ENCODE measurements at places on chromosomes 2 and 18.
A peak's percentile ranks its signal among the peaks of the same experiment; 100 is the strongest.

DNA sequence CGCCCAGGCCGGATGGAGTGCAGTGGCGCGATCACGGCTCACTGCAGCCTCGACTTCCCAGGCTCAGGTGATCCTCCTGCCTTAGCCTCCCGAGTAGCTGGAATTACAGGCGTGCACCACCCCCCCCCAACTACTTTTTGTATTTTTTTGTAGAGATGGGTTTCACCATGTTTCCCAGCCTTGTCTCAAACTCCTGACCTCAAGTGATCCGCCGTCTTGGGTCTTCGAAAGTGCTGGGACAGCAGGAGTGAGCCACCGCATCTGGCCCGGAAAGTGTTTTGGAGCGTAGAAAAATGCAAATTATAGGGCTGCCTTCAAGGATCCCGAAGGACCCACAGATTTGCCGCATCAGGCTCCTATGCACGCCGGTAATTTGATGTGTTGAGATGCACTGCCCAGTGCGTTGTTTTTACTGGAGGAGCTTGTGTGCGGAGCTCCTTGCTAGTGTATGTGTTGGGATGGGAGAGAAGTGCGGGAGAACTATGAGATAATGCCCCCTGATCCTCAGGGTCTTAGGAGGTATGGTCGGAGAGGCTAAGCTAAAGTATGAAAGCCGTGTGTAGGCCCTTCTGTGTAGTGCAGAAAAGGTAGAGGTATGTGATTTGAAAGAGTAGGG is 1.2 kb upstream of the CLASP1 start:
- H3K4me1 ChIP-seq, result peaks cover 4% of the 10 kb centered on the region
- peak overlapping the region; percentile 86 for H3K4me3 ChIP-seq
- peak; percentile 20 for DNase-seq
- H3K27me3 ChIP-seq, result no peaks in the 10 kb centered on the region

DNA sequence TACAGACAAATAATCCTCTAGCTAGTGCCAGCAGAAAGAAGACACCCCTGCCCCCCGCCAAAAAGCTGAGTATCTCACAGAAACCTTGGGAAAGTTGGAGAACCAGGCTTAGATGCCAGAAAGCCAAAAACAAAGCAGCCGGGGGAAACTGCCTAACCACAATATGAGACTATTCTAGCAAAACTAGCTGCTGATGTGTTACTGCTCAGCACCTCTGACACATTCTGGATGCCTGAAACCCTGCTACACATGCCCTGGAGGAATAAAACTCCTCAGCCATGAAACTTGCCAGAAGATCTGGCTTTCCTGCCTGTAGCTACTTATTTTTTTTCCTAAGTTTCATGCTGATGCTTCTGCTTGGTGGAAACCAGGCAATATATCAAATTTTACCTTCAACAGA is 122.7 kb upstream of the GCFC2 start:
- no peak for DNase-seq
- no peak overlapping the region for H3K27ac ChIP-seq

GRCh38 chr2:95354925-95355324 is 47.6 kb upstream of the FAHD2A start:
- no peak overlapping the region for H3K4me3 ChIP-seq
- H3K27ac ChIP-seq, result no peak overlapping the region
- no peaks in the 10 kb centered on the region for H3K27me3 ChIP-seq
- no peaks in the 10 kb centered on the region for H3K4me1 ChIP-seq

- H3K36me3 ChIP-seq, result no peaks in the 10 kb centered on the region
- peak; percentile 43 for DNase-seq
- H3K27ac ChIP-seq, result no peak within 1 kb of the TSS
- H3K4me3 ChIP-seq, result peak within 1 kb of the TSS; percentile 33
Observed at GRCh38 chr2:214410918-214411554, at the start of gene VWC2L. TSS of gene VWC2L (plus strand) at chr2:214411054. CDS start at chr2:214414194, 3,140 bp downstream.

DNA sequence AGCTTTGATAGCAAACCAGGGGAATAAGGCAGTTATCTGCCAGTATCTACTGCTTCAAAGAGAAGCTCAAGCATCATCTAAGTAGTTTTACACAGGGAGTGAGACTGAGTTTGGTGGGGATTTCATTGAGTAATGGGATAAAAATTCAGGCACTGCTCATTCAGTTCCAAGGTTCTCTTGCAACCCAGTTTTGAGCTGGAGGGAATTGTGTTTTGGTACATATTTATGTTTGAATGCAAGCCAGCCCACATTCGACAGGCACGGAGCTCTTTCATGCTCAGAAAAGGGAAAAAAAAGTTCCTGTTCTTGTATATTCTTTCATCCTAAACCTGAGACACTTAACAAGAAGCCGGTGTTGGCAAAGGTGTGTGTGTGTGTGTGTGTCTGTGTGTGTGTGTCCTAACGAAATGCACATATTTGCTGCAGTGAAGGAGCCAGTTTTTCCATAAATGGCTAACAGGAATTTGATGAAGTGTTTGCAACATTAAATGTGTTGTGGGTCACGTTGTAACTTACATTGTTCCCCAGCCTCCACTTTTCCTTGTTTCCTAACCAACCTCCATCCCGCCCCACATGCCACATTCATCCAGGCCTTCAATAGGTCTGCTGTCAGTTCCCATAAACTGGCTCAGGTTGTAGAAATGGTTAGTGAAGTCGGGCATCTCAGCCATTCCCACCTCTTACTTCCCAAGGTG is 311.1 kb downstream of the TXNL1 start:
- no peak overlapping the region for H3K27ac ChIP-seq
- no peaks in the 10 kb centered on the region for H3K27me3 ChIP-seq
- no peaks in the 10 kb centered on the region for H3K36me3 ChIP-seq
- no peak overlapping the region for H3K4me3 ChIP-seq
- DNase-seq, result no peak

DNA sequence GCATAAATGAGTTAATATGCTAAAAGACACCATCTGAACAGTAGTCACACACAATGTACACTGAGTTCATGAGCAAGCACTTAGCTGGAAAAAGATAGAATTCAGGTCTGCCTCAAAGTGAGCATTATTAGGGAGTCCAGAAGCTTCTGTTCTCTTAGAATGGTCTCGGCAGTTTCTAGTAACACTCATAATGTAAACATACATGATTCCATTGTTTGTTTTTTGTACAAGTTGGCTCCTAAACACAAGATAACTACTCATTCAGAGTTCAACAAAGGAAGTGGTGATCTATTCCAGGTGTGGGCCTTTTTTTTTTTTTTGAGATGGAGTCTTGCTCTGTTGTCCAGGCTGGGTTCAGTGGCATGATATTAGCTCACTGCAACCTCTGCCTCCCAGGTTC is 66.2 kb downstream of the ESCO1 start:
- no peak overlapping the region for H3K4me3 ChIP-seq
- H3K36me3 ChIP-seq, result peaks cover 40% of the 10 kb centered on the region
- DNase-seq, result no peak

GRCh38 chr2:10289891-10290290 is 12.8 kb upstream of the HPCAL1 start:
- H3K4me3 ChIP-seq, result no peak overlapping the region
- H3K27me3 ChIP-seq, result no peaks in the 10 kb centered on the region
- DNase-seq, result no peak
- peak overlapping the region; percentile 13 for H3K27ac ChIP-seq
- H3K36me3 ChIP-seq, result no peaks in the 10 kb centered on the region

DNA sequence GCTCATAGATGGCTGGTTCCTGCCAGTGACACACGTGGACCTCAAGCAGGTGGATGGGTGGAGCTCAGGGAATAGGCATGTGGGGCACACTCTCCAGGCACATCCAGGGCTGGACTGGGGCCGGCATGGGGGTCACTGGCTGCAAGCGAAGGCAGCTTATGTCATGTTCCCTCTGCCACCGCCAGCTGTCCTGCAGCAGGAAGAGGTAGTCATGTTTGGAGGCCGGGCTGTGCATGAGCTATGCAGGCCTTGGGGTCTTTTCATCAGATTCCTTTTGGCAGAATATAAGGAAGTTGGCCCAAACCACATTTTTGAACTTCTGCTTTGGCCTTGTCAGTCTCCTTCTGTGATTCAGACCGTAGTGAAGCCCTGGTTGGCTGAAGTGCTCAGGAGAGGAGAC is 61.5 kb downstream of the AGAP1 start:
- no peak for DNase-seq
- H3K27ac ChIP-seq, result no peak overlapping the region
- no peaks in the 10 kb centered on the region for H3K27me3 ChIP-seq
- no peaks in the 10 kb centered on the region for H3K4me1 ChIP-seq

DNA sequence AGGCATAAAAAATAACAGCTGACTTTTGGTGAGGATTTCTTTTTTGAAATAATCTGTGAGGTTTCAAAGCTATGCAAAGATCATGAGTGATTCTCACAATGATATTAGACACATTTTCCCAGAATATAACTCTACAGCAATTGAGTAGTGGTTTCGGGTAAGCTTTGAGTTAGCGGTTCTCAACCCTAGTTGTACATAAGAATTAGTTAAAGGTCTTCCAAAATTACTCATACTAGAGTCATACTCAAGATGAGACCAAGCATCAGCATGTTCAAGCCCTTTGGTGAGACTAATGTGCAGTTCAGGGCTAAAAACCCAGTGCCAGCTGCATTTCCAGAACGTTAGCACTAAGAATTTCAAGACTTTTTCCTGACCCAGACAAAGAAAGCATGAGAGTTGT is 31.1 kb downstream of the DSG4 start:
- H3K4me1 ChIP-seq, result no peaks in the 10 kb centered on the region
- no peak for DNase-seq
- no peak overlapping the region for H3K27ac ChIP-seq
- no peak overlapping the region for H3K4me3 ChIP-seq
- peaks cover 15% of the 10 kb centered on the region for H3K27me3 ChIP-seq

DNA sequence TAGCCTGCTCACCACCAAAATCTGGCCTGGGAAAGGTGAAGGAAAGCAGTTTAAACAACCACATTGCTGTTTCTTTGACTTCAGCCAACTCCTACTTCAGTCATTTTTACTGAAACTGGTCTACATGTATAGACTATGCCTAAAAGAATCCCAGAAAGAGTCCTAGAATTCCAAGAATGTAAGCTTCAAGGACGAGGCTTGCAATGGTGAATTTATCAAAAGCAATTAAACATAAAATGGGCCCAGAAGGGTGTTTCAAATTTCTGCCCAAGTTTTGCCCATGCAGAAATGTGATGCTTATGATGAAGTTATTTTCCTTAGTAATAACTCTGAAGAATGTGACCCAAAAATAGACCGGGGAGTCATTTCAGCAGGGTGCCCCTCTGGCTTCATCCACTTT is 16.6 kb downstream of the EN1 start:
- H3K36me3 ChIP-seq, result no peaks in the 10 kb centered on the region
- DNase-seq, result no peak
- H3K27me3 ChIP-seq, result peaks cover 73% of the 10 kb centered on the region
- H3K4me1 ChIP-seq, result no peaks in the 10 kb centered on the region
- H3K4me3 ChIP-seq, result no peak overlapping the region
- no peak overlapping the region for H3K27ac ChIP-seq

DNA sequence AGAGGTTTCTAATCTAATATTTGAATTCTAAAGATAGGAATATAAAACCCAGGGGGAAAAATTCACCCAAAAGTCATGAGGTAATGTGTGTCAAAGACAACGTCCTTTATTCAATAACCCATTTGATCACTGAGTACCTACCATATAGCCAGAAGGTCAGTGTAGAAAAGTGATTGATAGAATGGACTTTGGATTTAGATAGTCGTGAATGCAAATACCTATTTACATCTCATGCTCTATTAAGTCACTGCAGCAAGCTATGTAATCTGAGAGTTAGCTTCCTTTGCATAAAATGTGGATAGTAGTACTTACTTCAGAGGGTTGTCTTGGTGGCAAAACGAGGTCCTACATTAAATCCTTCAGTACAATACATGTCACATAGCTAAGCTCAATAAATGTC is 27.8 kb upstream of the TRIB2 start:
- no peak for DNase-seq
- H3K4me1 ChIP-seq, result no peaks in the 10 kb centered on the region
- no peaks in the 10 kb centered on the region for H3K36me3 ChIP-seq
- no peaks in the 10 kb centered on the region for H3K27me3 ChIP-seq

DNA sequence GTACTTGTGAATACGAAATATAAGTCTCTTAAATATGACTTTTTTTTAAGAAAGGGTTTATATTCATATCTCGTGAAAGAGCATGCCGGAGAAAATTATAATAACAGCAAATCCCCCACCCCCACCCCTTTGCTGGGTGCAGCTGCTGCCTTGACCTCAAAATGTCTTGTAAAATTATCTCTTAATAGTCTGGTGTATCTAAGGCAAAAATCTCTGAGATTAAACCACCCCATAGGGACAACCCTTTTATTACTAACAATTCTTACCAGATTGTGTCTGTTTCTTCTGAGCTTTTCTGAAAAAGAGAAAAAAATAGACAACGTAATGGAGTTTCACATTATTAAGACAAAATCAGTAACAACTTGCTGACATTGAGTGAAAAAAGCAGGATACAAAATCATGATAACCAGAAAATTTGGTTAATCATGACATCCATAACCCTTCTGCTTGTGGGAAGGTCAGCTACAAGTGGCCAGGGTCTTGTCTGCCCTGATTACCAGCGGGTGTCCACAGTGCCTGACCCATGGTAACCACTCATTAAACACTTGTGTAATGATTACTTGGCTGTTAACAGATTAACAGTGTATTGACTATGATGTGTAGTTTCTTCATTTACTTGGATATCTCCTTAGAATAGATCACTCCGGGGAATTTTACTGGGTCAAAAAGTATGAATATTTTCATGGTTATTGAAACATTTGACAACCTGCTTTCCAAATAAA is 1.5 kb downstream of the STRADB start:
- peaks cover 19% of the 10 kb centered on the region for H3K36me3 ChIP-seq

- H3K36me3 ChIP-seq, result no peaks in the 10 kb centered on the region
- H3K27me3 ChIP-seq, result peaks cover 4% of the 10 kb centered on the region
- no peak overlapping the region for H3K4me3 ChIP-seq
- no peaks in the 10 kb centered on the region for H3K4me1 ChIP-seq
Observed at GRCh38 chr18:5513947-5514346, 29.9 kb downstream of the EPB41L3 start.

- H3K27me3 ChIP-seq, result peaks cover 9% of the 10 kb centered on the region
- DNase-seq, result no peak
- no peak overlapping the region for H3K27ac ChIP-seq
- no peaks in the 10 kb centered on the region for H3K36me3 ChIP-seq
- no peak overlapping the region for H3K4me3 ChIP-seq
Observed at GRCh38 chr2:42068571-42069178, 20.9 kb downstream of the PKDCC start.

GRCh38 chr2:235264512-235264911 is 229.3 kb upstream of the AGAP1 start:
- DNase-seq, result peak; percentile 20
- no peaks in the 10 kb centered on the region for H3K36me3 ChIP-seq
- no peaks in the 10 kb centered on the region for H3K27me3 ChIP-seq
- H3K4me1 ChIP-seq, result peaks cover 15% of the 10 kb centered on the region
